Kidney (tissue), 22 donors: ENCODE measurements at places on chromosomes 5 and 9. TPM values are rescaled to one million over a fixed set of nuclear protein-coding genes. Genes with fewer than 3 reads are reported as not detected.

DNA sequence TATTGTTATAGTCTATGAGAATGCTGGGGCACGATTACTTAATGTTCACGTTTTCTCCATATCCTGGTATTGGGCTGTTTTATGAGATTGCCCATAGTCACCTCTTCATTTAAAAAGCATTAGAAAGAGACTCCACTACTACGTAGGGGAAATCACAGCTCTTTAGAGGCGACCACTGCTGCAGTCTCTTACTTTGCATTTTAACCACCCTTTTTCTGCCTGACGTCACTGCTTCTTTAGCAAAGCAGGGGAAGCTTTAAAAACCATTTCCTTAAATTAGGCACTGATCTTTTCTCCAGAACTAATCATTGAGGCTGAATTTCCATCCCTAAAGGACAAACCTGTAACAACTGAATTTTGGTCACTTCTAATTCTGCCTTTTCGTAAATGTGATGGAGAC lies 38.9 kb downstream of the ZNF608 start:
- H3K27me3 ChIP-seq = no peaks in the 10 kb centered on the region
- no peak for DNase-seq
- H3K36me3 ChIP-seq = no peaks in the 10 kb centered on the region

DNA sequence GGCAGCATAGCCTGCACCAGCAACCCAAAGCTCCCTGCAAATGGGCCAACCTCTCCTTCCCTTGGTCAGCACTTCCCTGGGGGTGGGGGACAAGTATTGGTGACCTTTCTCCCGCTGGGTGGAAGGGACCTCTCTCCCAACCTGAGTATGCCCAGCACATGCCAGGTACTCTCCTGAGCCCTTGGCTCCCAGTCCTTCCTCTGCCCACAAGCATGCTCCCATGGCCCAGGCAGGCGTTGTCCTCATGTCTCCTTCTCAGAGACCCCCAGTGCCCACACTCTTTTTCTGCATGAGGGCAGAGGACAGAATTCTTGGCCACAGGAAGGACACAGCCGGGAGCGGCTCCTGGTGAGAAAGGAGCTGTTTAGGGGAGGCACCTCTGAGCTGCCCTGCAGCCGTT lies 60.3 kb downstream of the PHF2 start:
- no peak overlapping the region for H3K4me3 ChIP-seq
- peaks cover 36% of the 10 kb centered on the region for H3K36me3 ChIP-seq
- H3K27me3 ChIP-seq = no peaks in the 10 kb centered on the region
- DNase-seq = no peak

GRCh38 chr5:173573126-173573960 lies 43.1 kb downstream of the BOD1 start:
- DNase-seq = peak; percentile 77
- H3K36me3 ChIP-seq = no peaks in the 10 kb centered on the region
- no peaks in the 10 kb centered on the region for H3K4me1 ChIP-seq
- H3K27me3 ChIP-seq = no peaks in the 10 kb centered on the region
- no peak overlapping the region for H3K27ac ChIP-seq
- no peak overlapping the region for H3K4me3 ChIP-seq

The TPM2 gene
- total RNA-seq = 218 TPM

The PCDHA4 gene
- total RNA-seq = 4.1 TPM

DNA sequence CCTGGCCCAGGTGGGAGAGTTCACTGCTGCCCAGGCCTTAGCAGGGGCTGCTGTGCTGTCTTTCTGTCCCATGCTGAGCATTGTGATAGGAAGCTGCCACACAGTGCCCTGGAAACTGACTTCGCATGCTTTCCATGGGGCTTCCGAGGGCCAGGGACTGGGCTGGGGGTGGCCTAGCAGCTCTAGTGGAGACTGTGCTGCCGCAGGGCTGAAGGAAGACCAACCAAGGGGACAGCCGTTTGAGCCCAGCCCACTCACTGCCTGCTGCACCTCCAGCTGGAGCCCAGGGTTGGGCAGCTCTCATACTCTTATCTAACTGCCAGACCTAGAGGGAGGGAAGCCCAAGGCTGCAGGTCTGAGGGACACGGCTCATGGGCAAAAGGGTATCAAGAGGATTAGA lies 79.2 kb downstream of the RGS3 start:
- H3K4me3 ChIP-seq = no peak overlapping the region
